ENCODE measurements at places on chromosomes 16 and 17.

GRCh38 chr16:87295661-87296531, 21.3 kb downstream of the C16orf95 start:
- no peak for DNase-seq

- no peak for DNase-seq
These were observed 14.7 kb downstream of the KRT12 start for GRCh38 chr17:40852364-40852763.

- DNase-seq = no peak
These were observed 10.2 kb downstream of the PRR29 start for GRCh38 chr17:64008346-64008745.

GRCh38 chr16:17847234-17847795, 376.6 kb upstream of the XYLT1 start:
- no peak for DNase-seq

DNA sequence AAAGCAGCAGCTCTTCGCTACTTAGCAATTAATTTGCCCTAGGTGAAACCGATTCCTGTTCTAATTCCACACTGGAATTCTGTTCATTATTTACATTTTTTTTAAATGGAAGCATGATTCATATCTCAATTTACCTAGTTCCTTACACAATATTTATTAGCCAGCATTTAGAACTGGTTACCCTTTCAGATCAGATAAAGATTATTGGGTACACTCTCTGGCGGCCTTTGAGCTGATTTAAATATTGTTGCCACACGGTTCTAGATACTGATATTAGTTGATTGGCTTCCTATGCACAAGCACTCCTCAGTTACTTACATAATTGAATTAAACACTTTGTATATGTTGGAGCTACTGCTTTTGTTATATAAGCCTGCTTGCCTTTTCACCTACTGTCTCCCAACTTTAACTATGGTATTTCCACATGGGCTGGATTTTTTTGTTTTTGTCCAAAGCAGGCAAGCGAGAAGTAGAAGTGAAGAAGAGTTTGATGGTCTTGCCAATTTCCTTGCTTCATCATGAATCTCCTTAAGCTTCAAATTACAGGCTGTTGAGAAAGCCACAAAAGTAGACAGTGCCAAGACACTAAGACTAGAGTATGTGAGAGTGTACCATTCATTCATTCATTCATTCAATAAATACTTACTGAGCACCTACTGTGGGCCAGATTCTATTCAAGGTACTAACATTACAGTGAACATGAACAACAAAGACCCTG, 3.9 kb upstream of the ALDH3A2 start:
- no peak for DNase-seq

- no peak for DNase-seq
These were observed 9.8 kb downstream of the MSRB1 start for GRCh38 chr16:1933097-1933661.

- no peak for DNase-seq
These were observed 35.0 kb downstream of the MAPT start for GRCh38 chr17:45929344-45929743.

GRCh38 chr16:58114827-58115825, 14.1 kb downstream of the CFAP20 start:
- no peak for DNase-seq

DNA sequence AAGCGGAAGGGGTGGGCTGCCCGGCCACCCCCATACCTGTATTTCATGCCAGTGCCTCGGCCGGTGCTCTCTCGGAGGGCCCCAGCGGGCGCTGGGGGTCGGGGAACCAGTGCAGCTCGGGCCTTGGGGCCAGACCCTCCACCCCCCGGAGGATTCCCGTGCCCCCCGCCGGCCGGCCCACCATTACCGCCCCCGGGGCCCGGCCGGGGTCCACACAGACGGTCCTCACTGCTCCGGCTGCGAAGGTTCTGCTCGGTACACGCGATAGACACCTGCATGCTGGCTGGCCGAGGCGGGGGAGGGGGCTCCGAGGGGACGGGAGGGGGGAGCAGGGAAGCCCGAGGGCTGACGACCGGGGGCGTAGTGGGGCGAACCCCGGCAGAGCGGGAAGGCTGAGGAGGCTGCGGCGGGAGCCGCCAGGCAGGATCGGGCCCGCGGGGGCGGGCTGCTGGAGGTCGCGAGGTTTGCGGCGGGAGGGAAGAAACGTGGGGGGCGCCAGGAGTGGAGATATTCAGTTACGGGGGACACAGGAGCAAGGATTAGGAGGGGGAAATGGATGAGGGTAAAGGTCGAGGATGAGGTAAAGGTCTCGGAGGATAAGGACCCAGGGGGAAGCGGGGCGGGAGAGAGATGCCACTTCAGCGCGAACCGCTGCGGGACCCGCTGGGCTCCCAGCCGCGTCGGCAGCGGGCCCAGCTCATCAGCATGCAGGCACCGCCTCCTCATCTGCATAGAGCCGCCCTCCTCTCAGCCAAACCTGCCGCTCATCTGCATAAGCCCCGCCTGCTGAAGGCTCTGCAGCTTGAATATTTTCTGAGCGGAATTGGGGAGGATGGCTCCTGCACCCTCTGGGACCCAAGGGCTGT, at the start of gene KCNAB3:
Gene KCNAB3 (minus strand): TSS at position 699 of the 866 bp plus-strand sequence. CDS start 421 bp downstream, at position 278.
- no peak for DNase-seq

DNA sequence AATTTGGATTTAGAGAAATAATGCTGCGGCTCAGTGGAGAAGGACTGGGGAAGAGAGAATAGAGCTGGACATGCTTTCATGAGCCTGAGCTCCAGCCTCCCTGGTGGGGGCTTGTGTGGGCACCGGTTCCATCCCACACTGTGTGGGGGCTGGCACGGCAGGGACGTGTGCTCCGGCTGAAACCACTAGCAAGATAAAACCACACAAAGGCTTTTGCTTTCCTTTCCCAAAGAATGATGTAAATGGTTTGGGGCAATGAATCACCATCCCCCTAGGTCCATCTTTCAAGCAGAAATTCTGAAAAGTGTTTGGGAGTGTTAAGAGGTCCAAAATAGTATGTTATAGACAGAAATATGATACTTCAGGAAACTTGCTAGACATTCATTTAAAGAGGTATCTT, 77.0 kb downstream of the CDH11 start:
- DNase-seq = no peak

DNA sequence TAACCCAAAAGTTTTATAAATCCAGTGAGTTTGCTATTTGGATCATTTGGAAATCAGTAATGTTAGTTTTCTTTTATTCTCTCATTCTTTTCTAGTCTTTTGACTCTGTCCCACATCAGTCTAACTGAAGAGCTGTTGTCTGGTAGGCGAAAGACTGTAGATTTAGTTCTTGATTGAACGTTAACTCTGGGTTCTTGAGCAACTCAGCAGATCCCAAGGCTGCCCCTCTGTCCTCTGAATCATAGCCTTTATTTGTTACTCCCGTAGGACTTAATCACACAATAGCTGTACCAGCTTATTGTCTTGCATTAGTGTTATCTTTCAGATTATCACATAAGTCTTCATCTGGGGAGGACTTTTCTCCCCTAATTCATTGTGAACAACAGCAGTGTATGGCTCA, 119.3 kb upstream of the TOM1L1 start:
- DNase-seq = no peak

DNA sequence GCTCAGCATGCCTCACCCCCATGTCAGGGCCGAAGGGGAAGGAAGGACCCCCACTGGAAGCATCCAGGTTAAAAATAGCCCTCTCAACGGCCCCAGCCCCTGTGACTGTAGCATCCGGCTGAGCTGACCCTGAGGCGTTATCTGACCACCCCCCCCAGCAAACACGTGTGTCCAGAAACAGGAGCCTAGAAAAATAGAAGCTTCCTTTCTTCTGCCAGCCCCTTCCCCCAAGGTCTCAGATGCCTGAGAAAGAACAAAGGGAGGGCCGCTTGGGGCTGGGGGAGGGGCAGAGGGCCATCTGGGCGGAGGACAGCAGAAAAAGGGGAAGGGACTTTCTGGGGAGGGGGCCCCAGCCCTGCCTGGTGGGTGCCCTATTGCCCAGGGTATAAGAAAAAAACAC, 55.8 kb downstream of the ACTG1 start:
- no peak for DNase-seq

GRCh38 chr17:70265471-70265870, 96.1 kb downstream of the KCNJ2 start:
- DNase-seq = no peak

- no peak for DNase-seq
These were observed 4.9 kb upstream of the KREMEN2 start for GRCh38 chr16:2959206-2959605.

DNA sequence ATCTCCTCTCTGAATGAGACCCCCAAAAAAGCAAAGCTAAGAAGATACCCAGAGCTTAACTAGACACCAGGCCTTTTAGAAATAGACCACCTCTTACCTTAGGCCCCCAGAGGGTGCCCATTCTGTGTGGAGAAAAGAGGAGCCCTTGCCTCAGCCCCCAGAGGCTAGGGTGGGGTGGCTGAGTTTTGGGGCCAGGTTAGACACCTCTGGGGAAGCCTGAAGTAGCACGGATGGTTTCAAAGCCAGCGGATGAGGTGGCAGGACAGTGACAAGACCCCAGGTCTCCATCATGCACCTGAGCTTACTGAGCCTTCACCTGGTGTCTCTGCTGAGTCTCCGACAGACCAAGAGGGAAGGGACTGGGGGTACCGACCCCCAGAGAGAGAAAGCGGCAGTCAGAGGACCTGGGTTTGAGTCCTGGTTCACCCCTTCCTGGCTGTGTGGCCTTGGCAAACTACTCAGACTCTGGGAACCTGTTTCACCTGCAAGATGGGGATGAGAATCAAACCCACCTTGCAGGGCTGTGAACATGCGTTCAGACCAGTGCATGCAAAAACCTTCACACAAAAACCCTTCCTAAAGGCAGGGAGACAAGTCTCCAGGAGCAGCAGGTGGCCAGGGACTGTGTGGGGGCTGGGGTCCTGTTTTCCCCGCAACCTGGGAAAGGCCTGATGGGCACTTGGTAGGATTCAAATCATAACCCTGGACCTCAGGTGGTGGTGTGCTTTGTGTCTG, 7.7 kb downstream of the SCGB1C2 start:
- DNase-seq = no peak

DNA sequence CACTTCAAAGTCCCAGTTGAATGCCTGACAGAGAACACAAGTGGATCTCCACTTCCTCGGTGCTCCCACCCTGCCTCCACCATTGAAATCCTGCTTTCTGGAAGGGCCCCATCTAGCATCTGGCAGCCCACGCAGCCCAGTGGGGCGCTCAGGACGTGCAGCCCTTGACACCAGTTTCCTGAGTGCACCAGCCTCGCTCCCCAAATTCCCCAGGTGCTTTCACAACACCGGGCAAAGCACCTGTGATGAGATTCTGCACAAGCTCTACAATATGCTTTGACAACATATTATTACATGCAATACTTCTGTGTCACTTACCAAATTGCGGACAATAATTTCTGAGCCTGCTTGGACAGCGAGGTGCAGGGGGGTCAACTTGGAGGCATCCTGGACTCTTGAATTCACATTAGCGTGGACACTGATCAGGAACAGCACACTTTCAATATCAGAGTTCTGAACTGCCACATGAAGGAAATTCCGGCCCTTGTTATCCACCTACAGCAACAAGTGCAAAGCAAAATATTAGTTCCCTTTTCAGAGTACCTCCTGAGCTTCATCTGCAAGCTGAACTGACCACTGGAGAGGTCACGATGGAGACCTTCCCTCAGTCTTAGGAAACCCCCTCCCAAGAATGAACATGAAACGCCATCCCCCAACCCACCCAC, 33.9 kb downstream of the CYB5D2 start:
- DNase-seq = no peak

DNA sequence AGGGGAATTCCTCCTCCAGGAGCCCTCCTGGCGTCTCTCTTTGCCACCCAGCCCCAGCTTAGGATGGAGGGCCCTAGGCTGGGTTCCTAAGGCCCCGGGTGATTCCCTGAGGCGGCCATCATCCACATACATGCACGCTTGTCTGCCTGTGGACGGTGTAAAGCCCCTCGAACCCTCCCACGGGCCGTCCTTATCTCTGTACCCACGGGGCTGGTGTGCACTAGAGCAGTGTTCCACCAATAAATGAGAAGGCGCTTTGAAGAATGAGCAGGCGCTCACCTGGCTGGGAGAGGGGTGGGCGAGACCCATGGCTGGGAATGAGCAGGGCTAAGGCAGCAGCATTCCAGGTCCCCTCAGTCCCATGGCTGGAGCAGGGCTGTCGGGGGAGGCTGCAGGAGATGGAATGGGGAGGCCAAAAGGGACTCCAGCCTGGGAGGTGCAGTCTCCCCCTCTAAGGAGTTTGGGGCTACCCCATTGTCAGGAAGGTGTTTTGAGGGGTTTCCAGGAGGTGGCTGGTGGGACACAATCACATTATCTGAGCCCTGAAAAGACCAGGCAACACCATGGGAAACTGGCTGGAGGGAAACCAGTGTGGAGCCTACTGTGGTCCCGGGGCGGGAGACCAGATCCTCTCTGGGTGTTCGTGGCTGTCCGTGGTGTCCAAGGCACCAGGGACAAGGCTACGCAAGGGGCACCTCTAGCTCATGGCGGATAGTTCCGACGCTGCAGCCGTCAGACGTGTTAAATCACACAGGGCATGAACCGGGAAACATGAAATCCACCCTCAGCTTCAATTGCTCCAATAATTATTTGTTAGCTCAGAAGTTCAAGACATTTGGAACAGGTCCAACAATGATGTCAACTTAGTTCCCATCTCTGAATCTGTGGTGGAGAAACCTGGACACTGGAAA, 87.5 kb upstream of the DNAH17 start:
- no peak for DNase-seq

DNA sequence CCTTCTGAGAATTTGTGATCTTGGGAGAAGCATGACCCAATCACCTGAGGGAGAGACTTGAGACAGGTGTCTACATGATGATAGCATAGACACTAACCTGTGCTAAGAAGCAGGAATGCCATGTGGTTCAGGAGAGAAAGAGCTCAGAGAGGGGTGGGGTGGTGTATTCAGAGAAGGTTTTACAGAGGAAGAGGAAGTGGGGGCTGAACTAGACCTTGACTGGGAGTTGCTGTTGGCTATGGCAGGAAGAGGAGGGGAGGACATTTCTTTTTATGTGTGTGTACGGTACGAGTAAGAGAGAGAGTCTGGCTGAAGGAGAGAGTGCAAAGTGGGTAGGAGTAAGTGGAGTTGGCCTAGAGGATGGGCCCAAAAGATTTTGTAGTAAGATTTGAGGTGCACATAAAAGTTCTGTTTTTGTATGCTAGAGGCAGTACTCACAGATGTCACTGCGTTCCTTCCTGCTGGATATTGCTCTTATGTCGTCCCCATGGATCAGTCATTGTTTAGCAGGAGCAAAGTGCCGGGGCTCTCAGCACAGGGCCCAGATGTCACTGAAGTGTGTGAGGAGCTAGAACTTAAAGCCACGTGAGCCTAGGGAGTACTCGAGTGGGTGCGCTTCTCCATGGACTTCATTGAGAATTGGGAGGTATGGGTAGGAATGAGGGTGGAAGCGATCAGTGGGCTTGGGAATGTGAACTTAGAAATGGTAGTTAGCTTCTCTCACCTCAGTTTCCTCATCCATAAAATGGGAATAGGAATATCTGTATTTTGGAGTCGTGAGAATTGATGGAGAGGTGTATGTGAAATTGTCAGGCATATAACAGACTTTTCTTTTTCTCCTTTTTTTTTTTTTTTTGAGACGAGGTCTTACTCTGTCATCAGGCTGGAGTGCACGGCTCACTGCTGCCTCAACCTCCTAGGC, 22.1 kb downstream of the SLC7A6 start:
- DNase-seq = no peak

GRCh38 chr16:5228369-5228768, 130.8 kb upstream of the EEF2KMT start:
- DNase-seq = no peak

Measured in stimulated activated CD4-positive, alpha-beta T cell treated with anti-CD3 and anti-CD28 coated beads, Interleukin-1b, Interleukin-23, amount 100 ng/mL, for 1 hour (primary cell).